ENCODE measurements at places on chromosomes 6 and 20.
A peak's percentile ranks its signal among the peaks of the same experiment; 100 is the strongest.

- no peak for DNase-seq
Observed at GRCh38 chr6:54097753-54098152, 13.5 kb upstream of the MLIP start.

- DNase-seq = peak; percentile 55
Observed at GRCh38 chr6:159595173-159595572, 97.9 kb downstream of the SOD2 start.

GRCh38 chr6:72977114-72977513 is 248.2 kb downstream of the KHDC1L start:
- DNase-seq = no peak

DNA sequence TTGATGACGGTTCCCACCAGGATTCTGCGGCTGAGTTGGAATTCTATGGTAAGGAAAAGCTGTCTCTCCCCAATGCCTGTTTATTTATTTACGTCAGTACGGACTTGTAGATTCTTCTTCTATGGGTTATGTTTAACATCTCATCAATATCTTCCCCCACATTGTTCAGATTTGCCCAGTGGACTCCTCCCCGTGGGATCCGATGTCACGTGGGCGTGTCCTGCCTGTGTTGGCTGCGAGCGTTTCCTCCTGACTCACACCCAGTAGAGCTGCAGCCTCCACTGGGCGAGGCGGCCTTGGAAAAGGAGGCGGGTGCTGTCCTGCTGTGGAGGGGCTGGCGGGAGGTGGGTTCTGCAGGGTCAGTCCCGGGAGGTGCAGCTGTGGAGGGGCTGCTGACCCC is 46.8 kb upstream of the SLCO4A1 start:
- peak; percentile 44 for DNase-seq

DNA sequence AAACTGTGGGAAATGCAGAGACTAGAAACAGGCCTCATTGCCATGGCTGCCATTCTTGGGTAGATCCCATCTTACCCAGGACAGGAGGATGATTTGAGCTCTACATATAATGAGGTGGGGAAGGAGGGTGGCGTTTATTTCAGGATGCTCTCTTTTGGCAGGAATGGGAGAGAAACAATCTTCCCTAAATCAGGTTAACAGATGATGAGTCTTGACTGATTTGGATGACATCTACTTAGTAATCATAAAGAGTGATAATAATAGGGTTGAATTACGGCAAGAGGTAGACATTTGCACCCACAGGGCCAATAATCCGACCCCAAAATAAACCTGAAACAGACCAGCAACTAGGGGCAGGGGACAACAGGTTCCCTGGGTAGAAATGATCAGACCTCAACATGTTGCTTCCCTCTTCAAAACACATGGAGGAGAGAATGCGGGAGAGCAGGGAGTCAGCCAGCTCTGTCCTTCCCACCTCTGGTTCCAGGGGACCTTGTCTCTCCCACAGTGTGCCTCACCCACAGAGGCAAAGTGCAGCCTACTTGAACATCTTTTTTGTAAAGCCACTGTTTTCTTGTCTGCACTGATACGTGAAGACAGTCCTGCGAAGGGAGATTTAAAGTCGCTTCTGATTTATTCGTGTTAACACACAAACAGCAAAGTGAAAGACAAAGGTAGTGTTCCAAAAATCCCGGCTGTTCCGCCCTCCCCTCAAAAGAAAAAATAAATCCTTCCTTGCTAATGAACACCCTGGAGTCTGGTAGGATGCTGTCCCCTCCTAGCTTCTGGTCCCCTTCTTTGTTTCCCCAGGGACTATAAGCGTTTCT is 3.9 kb downstream of the FOXQ1 start:
- no peak for DNase-seq

All from cardiac muscle cell (in vitro differentiated cells and primary cell).